AML-193 (cell line): ENCODE measurements at places on chromosomes 5 and 9.

DNA sequence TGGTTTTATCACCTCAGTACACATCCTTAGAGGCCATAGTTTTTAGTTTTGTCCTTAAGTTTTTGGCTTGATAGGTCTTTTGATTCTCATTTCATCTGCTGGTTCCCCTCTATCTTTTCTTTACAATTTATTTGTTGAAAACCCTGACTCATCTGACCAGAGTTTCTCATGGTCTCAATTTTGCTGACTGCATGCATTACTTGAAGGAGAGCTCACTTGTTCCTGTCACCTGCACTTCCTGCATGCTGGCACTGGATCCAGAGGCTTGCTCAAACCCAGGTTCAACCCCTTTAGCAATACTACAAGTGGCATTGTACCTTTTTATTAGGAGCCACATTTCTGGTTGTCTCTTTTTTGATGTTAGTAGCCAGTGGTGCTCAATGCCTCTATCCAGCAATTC lies 26.7 kb downstream of the FBXO10 start:
- DNase-seq, result no peak

DNA sequence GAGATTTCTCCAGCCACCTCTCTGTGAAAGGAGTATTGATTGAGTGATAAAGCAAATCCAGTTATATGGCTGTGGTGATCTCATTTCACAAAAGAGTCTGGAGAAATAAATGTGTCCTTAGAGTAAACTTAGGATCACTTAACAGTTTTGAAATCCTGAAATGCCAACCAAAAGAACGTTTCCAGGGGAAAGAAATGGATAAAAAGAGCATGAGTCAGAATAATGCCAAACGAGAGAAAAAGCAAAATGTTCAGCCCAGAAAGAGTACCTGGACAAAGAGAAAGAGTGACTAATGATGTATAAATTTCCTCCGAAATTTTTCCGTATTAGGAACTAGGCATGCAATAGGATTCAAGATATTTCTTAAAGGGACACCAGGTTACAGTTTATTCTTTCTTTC lies 463.1 kb upstream of the CDH10 start:
- DNase-seq, result no peak

DNA sequence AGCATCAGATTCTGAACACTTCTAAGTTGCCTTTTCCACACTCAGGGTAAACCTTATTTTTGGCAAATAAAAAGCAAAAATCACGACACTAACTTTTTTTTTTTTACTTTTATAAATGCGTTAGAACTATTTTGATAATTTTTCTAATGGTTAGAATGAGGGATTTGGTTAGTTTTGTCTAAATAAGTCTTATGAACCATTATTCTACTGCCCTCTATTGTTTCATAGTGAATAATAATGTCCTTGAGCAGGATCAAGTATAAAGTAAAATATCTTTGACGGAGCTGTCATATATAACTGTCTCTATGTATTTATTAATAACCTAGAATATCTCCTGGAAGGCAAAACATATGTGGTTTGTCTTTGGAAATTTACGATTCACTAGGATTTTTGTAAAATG lies 631.8 kb downstream of the GABRG2 start:
- DNase-seq, result peak; percentile 1

DNA sequence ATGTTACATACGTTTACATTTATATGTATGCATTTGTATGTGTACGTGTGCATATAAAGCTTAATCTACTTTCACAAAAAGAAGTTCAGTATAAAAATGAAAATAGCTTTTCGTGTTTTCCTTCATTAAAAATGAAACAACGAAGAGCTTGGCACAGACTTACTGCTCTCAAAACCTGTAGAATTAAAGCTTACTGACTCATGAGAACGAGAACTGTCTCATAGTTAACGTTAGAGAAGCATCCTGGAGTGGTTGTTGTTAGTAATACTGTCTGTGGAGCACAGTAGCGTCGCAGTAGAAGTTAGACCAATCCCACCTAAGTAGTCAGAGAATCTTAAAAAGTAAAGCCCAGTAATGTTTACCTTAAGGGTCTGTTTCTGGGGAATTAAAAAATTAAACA lies 1.3 kb downstream of the MAT2B start:
- DNase-seq, result peak; percentile 16

GRCh38 chr5:8576178-8576577 lies 707.2 kb downstream of the MTRR start:
- no peak for DNase-seq

DNA sequence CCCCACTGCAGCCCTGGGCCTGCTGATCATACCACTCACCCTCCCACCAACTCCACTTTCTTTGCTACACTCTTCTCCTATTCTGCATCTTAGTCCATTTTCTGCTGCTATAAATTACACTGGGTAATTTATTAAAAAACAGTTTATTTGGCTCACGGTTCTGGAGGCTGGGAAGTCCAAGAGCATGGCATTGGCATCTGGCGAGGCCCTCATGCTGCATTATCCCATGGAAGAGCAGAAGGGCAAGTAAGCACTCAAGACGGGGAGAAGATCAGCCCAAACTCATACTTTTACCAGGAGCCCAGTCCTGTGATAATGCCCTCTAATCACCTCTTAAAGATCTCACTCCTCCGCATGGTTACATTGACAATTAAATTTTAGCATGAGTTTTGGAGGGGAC lies 9.4 kb downstream of the GLIPR2 start:
- no peak for DNase-seq

DNA sequence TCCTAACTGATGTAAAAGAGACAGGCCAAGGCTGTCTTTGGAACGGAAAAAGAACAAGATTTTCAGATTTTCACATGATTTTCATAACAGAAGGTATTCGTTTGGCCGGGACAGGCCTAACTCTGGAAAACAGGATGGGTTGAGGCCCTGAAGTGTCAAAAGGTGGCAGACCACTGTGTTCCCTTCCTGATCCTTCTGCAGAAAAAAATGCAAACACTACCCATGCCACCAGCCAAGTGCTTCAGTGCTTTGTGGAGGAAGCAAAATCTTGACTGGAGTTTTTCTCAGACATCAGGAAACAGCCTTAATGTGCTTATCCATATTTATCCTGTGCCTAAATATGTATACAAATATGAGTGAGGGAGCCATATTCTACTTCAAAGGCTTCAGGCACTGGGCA lies 113.5 kb upstream of the IL6ST start:
- no peak for DNase-seq

DNA sequence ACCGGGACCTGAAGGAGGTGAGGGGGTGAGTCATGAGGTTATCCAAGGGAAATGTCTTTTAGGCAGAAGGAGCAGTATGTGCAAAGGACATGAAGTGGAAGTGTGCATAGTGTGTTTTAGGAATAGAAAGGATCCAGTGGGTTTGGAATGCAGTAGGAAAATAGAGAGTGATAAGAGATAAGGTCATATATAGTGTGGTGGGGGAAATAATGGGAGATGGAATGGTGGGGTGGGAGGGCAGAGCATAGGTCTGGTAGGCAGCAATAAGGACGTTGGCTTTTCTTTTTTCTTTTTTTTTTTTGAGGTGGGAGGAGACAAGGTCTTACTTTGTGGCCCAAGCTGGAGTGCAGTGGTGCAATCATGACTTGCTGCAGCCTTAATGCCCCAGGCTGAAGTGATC lies 17.8 kb downstream of the SNX24 start:
- DNase-seq, result no peak

- peak; percentile 25 for DNase-seq
These were observed 115.3 kb downstream of the VAV2 start for GRCh38 chr9:133876836-133877235.

DNA sequence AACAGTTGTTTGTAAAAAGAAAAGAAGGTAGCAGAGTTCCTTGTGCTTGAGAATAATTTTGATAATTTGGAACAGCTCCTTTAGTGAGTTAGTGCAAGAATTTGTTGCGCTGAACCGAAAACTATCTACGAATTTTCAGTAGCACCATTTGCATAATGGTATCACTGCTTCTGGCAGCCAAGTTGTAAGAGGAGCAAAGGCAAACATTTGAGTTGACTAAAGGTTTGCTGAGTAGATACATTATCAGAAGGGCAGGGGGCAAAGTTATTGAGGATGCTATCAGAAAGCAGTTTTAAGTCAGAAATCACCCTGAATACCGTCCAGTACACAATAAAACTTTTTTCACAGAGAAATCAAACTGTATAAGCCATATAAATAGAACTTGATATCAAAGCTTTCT lies 181.5 kb upstream of the MOCS2 start:
- no peak for DNase-seq

- peak; percentile 85 for DNase-seq
These were observed 550 bp downstream of the IFNE start for GRCh38 chr9:21481470-21482056.

GRCh38 chr9:125525921-125526631 lies 180.9 kb downstream of the MAPKAP1 start:
- no peak for DNase-seq

DNA sequence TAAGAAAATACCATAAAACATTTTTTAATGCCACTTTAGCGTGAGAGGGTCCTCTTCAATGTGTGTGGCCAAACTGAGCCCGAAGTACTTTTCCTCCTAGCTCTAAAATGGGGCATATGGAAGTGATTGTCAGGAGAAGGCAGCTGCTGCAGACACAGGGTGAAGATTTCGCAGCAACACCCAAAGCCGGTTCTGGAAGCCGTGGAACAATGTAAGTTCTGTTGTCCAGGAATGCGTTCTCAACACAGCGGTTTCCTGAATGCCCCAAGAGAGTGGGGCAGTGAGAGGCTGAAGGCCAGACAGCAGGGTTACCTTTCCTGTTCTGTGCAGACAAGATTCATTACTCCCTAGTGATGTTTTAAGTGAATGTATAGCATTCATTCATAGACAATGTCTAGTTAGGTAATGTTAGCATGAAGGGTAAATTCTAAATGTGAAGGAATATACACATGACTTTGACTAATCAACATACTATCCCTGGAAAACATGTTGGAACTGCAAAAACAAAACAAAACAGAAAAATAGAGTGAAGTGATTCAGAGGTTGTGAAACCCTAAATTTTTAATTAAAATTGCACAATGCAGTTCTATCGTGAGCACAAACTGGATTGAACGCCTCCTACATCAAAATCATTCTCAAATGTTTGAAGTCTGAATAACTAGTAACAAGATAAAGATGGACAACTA lies 197.0 kb upstream of the SEMA6A start:
- DNase-seq, result no peak

- DNase-seq, result no peak
These were observed 163.5 kb downstream of the SEMA6A start for GRCh38 chr5:116411101-116411571.

- no peak for DNase-seq
These were observed 41.9 kb downstream of the MOCS2 start for GRCh38 chr5:53067641-53068040.

DNA sequence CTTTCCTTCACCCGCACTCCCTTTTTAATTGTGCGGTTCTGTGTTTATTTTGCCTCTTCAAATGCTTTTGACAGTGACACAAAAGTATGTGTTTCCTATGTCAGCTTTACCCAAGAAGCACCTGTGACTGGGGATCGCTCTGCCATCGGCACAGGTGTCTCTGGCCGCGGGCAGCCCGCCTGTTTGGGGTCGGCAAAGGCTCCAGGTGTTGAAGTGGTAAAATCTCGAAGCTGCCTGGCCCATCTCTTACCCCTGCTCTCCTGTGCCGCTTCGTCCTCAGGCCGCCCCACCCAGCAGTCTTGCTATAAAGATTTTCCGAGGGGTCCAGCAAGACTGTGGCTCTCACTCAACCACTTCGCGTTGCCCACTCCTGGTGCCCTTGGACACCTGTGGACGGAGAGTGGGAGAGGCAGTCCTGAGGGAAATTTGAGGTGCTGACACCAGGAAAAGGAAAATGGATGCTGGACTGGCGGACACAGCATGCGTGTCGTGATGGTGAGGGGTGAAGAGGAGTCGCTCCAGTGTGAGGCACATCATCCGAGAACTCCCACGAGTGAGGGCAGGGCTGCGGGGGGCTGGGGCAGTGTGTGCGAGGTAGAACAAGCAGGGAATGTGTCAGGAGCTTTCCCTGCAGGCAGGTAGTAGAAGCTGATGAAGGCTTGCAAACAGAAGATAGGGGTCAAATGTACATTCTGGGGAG lies 29.1 kb upstream of the CEP72 start:
- no peak for DNase-seq

- DNase-seq, result peak; percentile 73
These were observed 12.0 kb upstream of the ELOVL7 start for GRCh38 chr5:60856066-60856465.

GRCh38 chr5:50889790-50890189 lies 223.4 kb downstream of the PARP8 start:
- no peak for DNase-seq

DNA sequence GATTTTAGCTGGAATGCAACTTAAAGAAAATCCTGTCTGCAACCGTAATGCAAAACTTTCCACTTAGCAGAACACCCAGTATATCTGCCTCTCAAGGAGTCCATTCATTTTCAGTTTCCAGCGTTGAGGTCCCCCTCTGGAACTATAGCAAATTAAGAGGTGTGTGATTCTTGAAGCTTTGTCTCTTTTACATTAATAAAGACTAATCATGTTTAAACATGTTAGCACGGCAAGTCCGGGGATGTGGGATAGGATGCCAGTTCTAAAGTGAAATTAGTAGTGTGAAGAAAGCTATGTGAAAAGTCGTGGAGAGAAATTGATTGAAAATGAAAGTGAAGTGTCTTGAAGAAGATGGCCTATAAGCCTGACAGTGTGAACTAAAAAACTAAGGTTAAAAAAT lies 429.1 kb downstream of the NR2F1-AS1 start:
- DNase-seq, result no peak
